ENCODE measurements at places on chromosomes 2 and 18.
A peak's percentile ranks its signal among the peaks of the same experiment; 100 is the strongest.

- no peak for DNase-seq
Measured at GRCh38 chr2:11984316-11985158, 238.1 kb downstream of the LPIN1 start.

DNA sequence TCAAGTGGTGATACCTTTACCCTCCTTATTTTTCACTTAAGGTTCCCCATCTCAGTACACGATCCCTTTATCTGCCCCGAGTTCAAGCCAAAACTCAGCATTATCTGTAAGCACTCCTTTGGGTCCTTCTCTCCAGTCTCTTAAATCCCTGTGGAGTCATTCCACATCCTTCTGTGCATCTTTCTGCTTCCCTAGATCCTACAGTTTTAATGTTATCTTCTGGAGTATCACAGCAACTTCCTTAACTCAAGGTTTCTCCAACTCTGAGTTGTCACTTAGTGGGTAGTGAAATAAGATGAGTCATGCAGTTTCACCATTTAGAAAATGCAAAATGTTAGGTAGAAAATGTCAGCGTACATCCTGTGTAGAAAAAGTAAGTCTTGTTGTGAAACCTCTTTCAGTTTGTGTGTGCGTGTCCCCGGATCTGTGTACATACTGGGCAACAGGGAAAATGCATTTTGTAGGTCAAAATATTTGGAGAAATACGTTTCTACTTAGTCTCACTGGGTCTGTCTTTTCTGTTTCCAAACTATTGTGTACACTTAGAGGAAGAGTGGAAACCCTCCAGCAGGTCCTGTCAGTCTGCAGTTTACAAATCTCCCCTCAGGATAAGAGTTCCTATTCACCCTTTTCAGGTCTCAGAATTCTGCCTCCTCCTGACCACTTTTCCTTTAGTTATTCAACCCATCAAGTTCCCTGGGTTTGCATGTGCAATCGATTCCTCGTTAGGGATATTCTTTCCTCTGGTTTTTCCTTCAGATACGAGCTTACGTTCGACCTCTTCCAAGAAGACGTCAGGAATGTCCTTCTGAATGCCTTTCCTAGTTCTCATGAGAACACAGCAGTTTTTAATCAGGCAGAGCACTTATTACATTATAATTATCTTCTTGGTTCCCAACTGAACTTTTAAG, 154.8 kb downstream of the TGIF1 start:
- DNase-seq, result no peak

DNA sequence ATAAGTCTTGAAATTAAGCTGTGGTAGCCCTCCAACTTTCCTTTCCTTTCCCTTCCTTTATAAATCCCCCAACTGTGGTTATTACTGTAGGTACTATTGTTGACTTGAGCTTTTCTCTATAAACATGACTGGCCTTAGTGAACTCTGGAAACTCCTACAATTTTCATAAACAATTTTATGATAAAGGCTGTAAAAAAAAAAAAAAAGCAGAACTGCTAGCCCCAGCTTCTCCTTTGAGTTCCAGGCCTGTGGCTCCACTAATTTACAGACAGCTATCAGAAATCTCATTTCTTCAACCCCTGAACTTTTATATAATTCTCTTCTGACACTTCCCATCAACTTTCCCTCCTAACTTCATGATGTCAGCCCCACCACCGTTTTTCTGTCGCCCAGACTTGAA, 174.3 kb downstream of the IKZF2 start:
- DNase-seq, result no peak

- no peak for DNase-seq
Measured at GRCh38 chr18:42792731-42793130, 322.8 kb downstream of the RIT2 start.

GRCh38 chr2:172843266-172843582, 107.6 kb downstream of the RAPGEF4 start:
- no peak for DNase-seq

DNA sequence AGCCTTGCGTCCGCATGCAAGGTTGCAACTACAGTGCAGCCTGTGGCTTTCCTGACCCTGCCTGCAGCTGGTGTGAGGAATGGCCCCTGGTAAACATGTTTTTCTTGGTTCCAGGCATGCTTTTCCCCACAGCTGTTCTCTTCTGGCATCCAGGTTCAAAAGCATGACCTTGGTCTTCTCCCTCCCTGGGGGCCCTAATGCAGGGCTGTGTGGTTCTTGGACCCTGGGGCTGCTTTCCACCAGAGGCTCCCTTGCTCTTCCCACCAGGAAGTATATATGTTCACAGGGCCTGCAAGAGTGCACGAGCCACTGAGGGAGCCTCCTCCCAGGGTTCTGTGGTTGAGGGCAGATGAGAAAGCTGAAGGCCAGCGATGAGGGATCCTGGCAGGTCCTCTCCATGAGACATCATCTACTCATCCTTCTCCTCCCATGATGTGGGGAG, 125.9 kb downstream of the BCL2L11 start:
- no peak for DNase-seq

- peak; percentile 37 for DNase-seq
Measured at GRCh38 chr2:218046238-218046637, 22.8 kb upstream of the RUFY4 start.

DNA sequence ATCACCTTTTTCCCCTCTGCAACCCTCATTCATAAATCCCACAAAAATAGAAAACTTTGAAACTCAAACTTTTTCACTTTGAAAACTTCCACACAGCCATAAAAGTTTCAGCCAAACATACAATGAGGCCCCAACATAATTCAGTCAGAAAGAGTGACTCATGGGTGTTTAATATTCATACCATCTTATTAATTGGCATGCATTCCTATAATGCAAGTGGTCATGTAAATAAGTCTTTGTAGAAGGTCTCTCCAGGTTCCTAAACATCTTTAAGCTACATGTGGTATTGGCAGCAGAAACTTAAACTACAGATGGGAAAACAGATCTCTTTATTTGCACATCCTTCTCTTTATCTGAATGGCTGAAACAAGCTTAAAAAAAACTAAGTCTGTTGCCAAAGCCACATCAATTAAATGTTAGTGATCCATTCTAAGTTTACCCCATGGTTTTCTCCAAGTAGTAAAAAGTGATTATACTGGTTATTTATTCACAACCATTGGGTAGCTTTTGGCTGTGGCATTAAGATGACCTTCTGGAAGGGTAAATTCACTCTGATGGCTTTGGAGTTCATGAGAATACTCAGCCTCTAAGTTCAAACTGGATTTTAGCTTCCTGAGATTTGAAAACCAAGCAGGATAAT, 70.2 kb upstream of the LYPD1 start:
- no peak for DNase-seq
